ENCODE measurements at places on chromosomes 1 and 21.
A peak's percentile ranks its signal among the peaks of the same experiment; 100 is the strongest.

DNA sequence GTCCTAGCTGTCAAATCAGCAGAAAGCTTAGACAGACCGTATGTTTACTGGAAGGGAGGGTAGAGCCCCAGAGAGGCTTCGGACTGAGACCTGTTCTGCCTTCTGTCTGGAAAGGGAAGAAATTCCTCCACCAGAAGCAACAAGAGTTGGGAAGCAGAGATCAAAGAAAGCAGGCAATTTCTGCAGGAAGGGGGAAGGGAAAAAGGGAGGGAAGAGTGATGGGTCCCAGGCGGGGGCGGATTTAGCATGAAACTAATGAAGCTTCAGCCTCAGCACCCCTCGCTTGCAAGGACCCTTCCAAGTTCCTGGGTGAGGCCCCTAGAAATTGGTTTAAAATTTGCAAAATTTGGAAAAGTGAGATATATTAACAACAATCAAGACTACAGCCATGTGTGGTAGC, 26.6 kb upstream of the FAM20B start:
- no peak for DNase-seq

GRCh38 chr1:2645776-2646175, 13.0 kb upstream of the MMEL1 start:
- no peak for DNase-seq

DNA sequence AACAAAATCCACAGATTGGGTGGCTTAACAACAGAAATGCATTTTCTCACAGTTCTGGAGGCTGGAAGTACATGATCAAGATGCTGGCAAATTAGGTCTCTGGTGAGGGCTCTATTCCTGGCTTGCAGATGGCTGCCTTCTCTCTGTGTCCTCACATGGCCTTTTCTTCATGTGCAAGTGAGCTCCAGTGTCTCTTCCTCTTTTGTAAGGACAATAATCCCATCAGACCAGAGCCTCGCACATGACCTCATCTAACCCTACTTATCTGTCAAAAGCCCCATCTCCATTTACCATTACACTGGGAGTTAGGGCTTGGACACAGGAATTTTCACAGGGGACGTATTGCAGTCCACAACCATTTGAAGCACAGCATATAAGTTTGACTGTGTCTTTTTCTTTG, 181.6 kb downstream of the NEGR1 start:
- no peak for DNase-seq

DNA sequence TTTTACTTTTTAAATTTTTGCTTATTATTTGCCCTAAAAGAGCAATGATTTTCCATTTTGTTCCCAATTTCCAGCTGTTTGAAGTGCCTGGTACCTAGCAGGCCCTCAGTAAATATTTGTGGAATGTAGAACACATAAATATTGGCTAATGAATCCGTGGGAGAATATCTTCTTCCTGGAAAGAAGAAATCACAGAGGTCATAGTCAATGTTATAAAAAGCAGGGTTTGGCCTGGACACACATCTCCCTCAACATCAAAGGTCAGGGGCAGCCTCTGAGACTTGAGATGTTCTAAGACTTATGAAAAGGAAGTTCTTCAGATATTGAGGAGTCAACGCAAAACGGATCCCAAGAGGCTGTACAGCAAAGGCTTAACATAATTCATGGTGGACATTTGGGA, 358.1 kb downstream of the HHAT start:
- DNase-seq, result no peak

DNA sequence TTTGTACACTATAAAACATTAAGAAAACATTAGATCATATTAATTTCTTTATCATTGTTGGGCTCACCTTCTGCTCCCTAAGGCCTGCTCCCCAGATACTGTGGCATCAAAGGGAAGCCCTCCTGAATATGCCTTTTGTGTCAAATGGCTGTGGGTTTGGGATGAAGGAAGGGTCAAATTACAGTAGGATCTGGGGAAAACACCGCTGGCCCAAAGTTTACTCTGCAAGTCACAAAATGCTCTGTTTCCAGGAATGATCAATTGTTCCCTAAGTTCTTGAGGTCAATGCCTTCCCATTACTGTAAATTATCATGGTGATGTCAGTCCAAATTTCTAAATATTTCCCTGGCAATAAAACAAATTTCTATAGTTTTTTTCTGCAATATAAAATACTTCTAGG, 6.8 kb upstream of the ITLN2 start:
- no peak for DNase-seq

DNA sequence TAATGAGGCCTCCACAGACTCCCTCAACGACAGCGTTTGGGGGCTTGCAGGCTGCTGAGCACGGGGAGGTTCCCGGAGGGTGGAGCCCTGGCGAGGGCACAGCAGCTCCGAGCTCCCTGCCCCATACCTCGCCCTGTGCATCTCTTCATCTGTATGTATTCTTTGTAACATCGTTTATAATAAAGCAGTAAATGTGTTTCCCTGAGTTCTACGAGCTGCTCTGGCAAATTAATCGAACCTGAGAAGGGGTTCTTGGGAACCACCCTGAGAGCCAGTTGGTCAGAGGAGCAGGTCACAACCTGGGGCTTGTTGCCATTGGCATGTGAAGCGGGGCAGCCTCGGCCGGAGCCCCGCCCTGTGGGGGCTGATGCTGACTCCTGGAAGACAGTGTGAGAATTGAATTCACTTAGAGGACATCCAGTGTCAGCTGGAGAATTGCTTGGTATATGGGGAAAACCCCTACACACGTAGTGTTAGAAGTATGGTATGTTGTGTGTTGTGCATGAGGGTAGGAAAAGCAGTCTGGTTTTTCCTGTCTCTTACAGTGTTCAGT, 11.5 kb downstream of the SLC37A1 start:
- DNase-seq, result no peak

GRCh38 chr1:185921636-185922035, 187.4 kb downstream of the HMCN1 start:
- no peak for DNase-seq

- peak; percentile 43 for DNase-seq
These were observed 7.1 kb downstream of the AMIGO1 start for GRCh38 chr1:109502364-109502851.

GRCh38 chr1:222938986-222939385, 124.1 kb downstream of the DISP1 start:
- no peak for DNase-seq

DNA sequence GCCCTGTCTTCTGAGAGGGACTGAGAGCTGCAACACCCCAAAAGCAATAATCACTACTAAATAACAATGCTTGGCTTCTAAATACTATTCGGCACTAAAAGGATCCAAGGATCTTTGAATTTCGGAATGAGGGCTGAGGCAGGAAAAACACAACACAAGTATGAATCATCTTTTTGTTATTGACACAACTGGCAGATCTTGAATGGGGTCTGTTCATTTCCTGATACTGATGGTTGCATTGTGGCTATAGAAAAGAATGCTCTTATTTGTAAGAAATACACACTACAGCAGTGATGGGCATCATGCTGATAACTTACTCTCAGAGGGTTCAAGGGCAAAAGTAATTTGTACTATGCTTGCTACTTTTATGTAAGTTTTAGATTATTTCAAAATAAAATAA, 149.2 kb upstream of the PLD5 start:
- no peak for DNase-seq

DNA sequence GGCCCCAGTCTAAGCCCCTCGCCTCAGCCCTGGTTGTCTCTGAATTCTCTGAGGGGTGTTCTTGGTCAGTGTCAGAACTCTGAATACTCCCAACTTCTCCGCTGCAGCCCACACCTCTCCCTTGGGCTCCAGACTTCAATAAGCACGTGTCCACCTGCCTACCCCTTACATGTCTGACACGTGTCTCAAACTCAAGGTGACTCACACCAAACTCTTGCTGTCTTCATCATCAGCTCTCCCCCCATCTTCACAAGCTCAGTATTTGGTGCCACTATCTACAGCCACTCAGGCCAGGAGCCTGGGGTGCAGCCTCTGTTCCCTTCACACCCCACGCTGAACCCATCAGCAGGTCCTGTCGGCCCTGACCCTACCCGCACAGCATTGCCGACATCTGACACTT, 18.8 kb upstream of the UBXN10 start:
- DNase-seq, result no peak

- no peak for DNase-seq
These were observed 9.4 kb upstream of the CAPN9 start for GRCh38 chr1:230737622-230738262.

DNA sequence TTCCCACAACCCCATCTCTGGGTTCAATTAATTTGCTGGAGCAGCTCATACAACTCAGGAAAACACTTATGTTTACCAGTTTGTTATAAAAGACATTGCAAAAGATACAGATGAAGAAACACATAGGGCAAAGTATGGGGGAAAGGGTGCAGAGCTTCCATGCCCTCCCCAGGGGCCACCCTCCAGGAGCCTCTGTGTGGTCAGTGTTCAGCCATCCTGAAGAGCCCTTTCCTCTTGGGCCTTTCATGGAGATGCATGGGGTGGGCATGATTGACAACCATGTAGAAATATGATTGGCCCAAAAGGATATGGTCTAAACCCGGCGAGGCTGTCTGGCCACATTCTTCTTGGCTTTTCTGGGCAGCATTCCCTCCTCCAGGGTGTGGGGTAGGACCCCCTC, 56.8 kb upstream of the PDE9A start:
- no peak for DNase-seq

- no peak for DNase-seq
These were observed 93.2 kb upstream of the KCTD3 start for GRCh38 chr1:215473943-215474342.

DNA sequence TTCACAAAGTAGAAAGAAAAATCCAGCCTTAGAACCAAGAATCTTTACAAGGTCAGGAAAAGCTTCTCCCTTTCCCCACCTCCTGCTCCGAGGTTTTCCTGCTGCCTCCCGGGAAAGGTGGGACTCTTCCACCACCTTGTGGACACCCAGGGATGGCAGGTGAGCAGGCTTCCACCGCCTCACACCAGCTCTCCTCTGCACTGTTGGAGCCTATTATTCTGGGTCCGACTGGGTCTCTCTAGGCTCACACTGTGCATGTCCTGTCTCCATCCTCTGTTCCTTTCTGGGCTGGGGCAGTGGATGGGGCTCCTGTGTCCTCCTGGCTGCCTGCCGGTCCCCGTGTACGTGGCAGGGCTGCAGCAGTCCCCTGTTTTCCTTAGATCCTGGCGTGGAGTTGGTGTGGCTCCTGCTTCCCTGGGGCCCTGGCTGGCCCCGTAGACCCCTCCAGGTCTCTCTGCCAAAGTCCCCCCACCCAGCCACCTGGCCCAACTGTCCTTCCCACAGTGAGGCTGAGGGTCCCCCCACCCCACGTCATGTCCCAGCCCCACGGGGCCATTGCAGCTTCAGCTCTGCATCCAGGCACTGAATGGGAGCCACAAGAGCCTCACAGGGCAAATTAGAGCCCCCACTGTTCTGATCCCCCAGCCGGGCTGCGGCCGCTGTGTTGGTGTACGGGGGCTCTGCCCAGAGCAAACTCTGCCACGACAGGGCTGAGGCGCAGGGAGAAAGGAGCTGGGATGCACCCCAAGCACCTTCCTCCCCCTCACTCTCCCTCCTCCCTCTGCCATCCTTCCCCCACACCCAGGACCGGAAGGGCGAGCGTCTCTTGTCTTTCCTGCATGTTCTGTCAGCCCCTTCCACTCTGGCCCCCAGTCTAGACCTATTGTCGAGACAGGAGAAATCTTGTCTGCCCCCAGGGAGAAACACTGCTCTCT, 3.3 kb upstream of the SLC45A1 start:
- peak; percentile 56 for DNase-seq

DNA sequence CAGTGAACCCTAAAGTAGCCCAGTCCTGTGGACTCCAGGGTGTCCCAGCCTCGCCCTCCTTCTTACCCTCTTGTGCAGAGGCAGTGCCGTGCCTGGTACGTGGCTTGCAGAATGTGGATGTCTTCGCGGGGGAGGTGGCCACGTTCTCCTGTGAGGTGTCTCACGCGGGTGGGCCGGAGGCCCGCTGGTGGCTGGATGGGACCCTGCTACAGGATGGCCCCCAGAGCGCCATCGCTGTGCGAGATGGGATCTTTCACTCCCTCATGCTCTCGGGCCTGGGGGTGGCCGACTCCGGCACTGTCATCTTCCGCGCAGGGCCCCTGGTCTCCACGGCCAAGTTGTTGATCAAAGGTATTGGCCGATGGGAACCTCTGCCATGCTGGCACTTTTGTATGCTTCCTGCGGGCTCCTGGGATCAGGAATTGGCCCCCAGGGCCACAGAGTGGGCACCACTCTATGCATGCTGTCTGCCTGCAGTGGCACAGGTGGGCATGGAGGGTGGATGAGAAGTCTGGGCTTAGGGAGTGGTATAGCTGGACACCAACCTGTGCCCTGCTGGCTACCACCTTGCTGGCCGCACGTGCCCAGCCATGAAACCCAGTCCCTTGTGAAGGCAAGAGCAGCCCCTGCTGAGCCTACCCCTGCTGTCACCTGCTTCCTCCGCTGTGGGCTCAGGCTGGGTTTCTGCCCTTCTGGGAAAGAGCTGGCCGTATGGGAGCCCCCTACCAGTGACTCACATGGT, 92.9 kb downstream of the TRIM11 start:
- no peak for DNase-seq

- DNase-seq, result no peak
These were observed 106.6 kb downstream of the VPS13D start for GRCh38 chr1:12336413-12336812.

DNA sequence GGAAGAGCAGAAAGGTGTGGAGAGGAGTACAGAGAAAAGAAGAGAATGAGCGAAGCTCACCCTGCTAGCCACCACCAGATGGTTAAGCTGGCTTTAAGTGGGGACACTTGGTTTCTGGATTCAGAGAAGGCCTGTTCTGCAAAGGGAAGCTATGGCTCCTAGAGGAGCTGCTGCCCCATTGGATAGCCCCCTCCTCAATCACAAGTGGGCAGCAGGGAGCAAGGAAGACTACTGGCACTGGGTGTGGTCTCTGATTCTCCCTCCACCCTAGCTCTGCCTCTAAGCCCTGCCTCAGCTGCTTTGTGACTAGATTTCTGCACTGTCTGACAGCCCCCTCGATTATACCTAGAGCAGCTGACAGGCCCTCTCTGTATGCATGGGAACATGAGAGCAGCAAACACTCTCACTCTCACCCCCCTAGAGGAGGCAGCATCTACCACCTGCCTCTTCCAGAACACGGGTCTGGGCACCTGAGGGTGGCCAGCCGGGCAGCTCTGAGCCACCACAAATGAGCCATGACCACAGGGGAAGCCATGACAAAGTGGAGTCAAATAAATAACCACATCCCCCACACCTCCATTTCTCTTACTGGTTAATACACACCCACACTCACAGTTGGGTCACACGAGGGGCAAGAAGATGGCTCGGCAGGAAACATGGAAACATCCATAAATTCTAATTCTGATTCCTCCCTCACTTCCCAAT, 13.6 kb downstream of the PLEKHA6 start:
- DNase-seq, result no peak

GRCh38 chr1:44496541-44497171, 91.6 kb downstream of the RNF220 start:
- DNase-seq, result no peak

GRCh38 chr1:247431643-247432042, 15.7 kb downstream of the NLRP3 start:
- DNase-seq, result no peak
